Naive thymus-derived CD4-positive, alpha-beta T cell (primary cell): ENCODE measurements at places on chromosomes 5 and 9.

DNA sequence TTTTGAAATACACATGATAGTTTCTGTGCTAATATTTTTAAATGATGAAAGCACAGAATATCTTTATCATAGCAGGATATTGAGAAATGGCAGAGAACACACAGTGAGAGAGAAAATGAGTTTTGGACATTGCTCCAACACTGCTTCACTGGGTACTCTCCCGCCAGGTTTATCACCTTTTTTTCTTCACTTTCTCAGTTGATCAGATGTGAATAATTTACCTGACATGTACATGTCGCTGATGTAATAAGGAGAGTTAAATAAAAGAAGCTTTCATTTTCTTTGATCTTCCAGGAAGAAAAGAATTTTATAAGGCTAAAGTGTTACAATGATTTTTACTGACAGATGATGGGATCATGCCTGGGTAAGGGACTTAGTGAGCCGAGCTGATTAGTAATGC is 134.5 kb downstream of the ALDH1A1 start:
- DNase-seq: no peak

- DNase-seq: no peak
Measured at GRCh38 chr5:71955723-71956122, 151.6 kb upstream of the MAP1B start.

DNA sequence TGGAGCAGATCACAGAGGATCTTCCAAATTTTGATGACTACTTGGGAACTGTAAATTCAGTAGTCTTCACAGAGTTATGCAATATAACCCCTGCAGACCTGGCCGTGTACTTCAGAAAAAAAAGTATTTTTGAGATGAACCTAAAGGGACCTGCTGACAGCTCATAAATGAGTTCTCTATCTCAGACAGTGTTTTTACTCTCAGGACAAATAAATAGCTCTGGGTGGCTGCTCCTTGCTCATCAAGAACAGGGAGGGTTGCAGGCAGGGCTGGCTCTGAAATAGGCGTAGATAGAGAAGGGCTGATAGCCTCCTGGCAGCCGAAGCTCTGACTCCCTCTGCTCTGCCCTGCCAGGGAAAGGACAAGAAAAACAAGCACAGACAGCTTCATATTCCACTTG is 64.8 kb downstream of the PLAC8L1 start:
- DNase-seq: no peak

GRCh38 chr9:108813951-108814601 is 41.7 kb downstream of the ACTL7B start:
- DNase-seq: no peak

GRCh38 chr5:176629853-176630680 is at the start of the genes EIF4E1B and SNCB:
TSS of gene EIF4E1B (plus strand) at chr5:176630675. CDS start at chr5:176642788, 12,113 bp downstream.
TSS of gene SNCB (minus strand) at chr5:176630534. CDS start at chr5:176629654, 880 bp downstream.
- peak; percentile 69 for DNase-seq

GRCh38 chr9:131299346-131299960 is 9.9 kb downstream of the PLPP7 start:
- DNase-seq: no peak

DNA sequence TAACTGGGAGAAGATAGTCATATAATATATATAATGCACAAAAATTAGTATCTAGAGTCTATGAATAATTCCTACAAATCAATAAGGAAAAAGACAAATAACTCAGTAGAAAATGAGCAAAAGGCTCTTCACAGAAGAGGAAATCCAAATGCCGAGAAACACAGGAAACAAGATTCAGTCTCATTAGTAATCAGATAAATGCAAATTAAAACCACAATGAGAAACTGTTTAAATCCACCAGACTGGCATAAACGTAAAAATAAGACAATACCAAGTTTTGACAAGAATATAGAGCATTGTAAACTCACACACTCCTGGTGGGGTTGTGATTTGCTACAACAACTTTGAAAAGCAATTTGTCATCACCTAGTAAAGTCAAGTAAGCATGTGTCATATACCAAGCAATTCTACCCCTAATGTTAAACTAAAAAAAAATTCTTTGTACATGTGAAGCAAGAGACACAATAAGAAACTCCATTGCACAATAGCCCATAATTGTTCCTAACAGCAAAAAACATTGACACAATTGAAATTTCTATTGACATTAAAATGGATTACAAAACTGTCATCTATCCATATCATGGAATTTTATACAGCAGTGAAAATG is 21.0 kb upstream of the UBLCP1 start:
- no peak for DNase-seq

- DNase-seq: no peak
Measured at GRCh38 chr5:132915681-132916080, 42.2 kb downstream of the LEAP2 start.

GRCh38 chr5:180647465-180647864 is 1.9 kb downstream of the FLT4 start:
- DNase-seq: no peak

GRCh38 chr5:114249823-114250222 is 112.0 kb upstream of the KCNN2 start:
- DNase-seq: no peak

- peak; percentile 52 for DNase-seq
Measured at GRCh38 chr9:136342181-136343120, 15.1 kb downstream of the GPSM1 start.

- DNase-seq: no peak
Measured at GRCh38 chr9:74173284-74173683, 323.9 kb upstream of the RORB start.

DNA sequence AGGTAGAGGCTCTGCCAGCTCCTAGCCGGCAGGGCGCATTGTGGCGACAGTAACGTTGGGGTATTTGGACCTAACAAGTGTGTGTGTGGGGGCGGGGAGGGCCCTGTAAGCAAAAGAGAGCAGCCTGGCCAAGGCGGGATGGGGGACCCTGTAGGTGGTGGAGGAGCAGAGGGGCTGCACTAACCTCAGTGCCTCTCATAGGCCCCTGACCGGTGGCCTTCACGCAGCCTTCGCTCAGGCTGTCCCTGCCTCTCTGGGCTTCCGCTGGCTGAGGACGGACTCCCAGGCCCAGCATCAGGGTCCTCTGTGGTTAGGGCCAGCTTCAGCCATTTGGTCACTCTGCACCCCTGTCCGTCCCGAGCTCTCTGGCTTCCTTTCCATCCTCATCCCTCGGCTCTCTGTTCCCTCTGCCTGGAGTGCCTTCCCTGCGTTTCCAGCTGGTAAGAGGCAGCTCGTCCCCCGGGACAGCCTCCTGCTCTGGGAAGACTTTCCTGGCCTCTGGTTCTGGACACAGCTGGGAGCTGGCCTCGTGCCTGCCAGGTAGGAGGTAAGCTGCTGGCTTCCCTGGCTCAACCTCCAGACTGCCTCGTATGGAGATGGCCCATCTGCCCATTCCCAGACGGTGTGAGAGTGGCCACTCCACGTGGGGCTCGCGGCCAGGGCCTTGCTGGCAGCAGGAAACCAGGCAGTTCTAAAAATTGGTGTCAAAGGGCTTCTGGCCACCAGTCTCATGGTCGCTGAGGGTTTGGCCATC is 39.3 kb upstream of the PHYKPL start:
- DNase-seq: no peak

GRCh38 chr5:170565072-170565471 is 61.3 kb downstream of the KCNIP1 start:
- no peak for DNase-seq

DNA sequence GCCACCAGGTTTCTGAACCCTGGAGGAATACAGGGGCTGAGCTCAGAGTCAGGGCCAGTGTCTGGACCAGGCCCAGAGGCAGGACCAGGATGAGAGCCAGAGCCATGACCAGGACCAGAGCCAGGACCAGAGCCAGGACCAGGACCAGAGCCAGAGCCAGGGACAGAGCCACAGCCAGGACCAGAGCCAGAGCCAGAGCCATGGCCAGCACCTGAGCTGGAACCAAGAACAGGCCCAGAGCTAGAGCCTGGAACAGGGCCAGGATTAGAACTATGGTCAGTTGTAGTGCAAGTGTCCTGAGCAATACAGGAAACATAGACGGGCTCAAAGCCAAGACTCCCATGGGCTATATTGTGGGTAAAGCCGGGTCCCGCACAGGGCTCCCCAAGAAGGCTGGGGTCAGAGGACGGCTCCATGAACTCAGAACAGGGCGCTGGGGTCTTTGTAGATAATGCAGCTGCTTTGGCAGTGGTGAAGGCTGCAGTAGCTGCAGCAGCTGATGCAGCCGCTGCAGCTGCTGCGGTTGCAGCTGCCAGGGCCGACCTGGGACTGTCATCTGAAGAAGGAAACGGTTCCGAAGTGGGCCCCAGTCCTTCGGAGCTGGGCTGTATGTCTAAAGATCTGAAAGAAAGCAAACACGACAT is 559 bp downstream of the SPAG8 start:
- DNase-seq: no peak

DNA sequence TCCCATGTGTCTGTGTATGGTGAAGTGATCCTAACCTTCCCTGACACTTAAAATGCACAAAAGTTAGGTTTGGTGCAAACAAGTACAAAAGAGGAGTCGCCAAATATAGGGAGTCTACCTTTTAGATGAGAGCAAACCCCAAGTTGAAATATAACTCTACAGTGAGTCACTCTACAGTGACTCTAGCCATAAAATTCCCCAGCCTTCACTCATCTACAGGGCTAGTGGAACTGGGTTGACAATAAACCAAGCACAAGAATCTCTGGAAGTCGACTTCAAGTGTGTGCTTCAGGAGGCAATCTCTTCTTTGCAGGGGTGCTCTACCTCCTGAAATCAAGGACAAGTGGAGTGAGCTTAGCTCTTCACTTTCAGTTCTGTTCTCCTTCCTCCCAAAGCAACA is 3.3 kb downstream of the SHISAL2B start:
- no peak for DNase-seq

- DNase-seq: no peak
Measured at GRCh38 chr5:143213231-143213850, 190.1 kb downstream of the NR3C1 start.

DNA sequence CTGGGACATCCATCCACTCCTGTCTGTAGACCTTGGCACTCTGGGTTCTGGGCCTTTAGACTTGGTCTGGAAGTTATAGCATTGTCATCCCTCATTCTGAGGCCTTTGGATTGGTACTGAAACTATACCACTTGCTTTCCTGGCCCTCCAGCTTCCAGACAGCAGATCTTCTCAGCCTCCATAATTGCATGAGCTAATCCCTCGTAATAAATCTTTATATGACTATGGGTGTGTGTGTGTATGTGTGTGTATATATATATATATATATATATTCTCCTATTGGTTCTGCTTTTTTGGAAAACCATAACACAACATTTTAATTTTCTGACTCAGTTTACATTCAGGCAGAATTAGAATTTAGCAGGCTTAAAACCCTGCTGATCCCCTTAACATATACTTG is 180.5 kb downstream of the ENC1 start:
- no peak for DNase-seq

DNA sequence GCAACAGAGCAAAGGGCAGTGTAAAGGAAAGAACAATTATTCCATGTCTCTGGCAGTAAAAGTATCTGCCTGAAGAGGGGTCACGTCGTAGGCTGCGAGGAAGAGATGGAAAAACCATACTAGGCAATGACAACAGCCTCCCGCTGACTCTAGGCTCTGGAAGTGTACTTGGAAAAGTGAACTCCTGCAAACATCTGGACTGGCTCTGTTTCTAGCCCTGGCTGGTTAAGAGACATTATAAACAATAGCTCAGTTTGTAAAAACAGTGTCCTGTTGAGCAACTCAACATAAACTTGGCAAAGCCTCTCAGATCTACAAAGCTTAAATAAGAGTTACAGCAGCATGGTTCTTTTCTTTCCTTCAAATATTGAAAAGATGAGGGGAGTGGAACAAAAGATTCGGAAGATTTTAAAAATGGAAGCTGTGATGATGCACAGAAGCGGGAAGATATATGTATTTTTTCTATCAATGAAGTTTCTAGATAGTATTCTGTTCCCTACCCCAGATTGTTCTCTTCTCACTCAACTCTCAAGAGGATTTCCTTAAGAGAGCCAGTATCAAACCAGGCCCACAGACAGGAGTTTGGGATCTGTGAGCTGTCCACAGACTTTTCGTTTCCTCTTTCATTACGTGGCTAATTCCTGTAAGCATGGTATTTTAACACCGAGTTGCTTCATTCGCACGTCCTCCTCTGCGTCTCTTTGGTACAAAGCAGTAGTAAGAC is 79.4 kb downstream of the SPTLC1 start:
- no peak for DNase-seq

DNA sequence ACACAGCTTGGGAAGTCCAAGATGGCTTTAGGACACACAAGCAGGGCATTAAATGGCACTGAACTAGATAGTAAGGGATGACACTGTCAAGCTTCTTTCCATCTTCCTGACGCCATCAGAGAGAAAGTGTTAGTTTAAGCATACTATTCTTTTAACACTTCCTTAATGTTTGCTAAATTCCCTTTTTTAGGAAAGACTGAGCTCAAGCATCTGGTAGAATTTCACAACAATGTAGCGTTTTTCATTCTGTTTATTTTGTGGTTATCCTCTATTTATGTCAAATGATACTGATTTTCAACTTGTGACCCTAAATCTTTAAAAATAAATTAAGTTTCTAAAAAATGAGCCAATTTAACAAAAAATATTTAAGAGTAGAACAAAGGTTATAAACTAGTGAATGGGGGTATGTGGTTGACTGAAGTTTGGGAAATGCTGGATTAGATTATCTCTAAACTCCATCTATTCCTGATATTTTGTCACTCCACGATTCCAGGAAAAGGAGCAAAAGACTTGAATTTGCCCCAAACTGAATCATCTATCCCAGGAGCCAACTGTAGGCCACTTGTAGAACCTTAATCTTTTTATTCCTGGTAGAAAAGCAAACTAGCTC is 147.4 kb upstream of the KLF9 start:
- DNase-seq: no peak

DNA sequence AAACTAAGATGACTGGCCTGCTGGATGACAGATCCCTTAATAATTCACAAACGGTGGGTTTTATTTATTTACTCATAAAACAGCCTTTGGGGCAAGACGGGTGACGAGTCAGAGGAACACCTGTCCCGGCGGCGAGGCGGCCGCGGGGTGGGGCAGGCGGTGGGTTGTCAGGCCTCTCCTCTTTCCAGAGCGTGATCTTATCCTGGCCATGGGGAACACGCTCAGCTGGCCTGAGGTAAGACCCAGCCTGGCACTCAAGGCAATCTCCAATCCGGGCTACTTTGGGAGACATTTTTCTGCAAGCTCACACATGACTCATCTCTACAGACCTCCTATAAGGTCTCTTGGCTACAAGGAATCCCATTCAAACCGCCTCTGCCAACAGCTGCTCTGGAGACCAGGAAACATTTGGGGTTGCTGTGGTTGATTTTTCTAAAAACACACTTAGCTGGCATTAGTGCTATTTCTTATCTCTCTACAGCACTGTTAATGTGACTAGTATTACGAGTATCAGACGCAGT is 6.3 kb downstream of the RAPGEF1 start:
- no peak for DNase-seq

DNA sequence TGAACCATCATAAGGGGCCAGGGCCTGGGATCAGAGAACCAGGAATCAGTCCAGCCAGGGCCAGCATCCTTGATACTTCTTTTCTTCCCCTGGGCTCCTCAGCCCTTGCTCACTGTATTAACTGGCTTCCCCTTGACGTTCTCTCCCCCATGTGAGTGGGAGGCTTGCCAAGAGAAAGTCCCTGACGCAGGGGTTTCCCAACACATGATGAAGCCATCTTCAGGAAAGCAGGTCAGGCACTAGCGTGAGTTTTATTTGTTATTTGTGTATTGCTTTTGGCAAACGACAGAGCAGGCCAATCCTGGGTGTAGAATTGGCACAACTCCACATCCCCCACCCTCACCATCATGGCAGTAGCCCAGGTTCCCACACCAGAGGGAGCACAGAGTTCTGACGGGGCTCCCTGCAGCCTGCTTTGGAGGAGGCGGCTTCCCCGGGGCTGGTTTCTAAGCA is 165.5 kb upstream of the NFIL3 start:
- DNase-seq: no peak
